ENCODE measurements at places on chromosomes 2 and 18.

GRCh38 chr18:47343291-47343690 is 91.8 kb upstream of the SKOR2 start:
- no peak for DNase-seq
- H3K36me3 ChIP-seq: peaks cover 1% of the 10 kb centered on the region
- no peaks in the 10 kb centered on the region for H3K27me3 ChIP-seq
- no peak overlapping the region for H3K27ac ChIP-seq

DNA sequence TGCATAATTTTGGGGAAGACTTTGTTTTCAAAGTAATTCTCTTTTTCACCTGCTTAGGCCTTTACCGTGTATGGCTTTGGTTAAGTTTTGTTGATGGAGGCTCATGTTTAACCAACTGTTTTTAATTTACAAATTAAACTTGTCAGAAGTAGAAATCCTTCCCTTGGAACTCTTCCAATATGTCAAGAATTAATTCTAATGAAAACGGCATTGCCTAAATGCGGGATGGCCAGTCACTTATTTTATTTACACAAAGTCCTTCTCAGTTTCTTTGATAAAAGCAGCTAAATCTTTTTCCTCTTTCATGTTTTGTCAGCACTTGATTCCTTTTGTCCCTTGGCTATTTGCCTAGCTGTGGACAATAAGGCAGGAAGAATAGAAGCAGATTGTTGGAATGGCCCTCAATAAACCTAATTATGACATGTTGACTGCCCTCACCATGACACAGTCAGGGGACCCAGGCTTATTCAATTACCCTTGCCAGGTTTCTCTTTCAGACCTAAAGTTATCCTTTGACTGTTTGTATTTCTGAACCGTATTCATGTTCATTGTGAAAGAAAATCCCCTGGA is 26.3 kb downstream of the PAX3 start:
- no peak overlapping the region for H3K4me3 ChIP-seq
- H3K36me3 ChIP-seq: no peaks in the 10 kb centered on the region
- DNase-seq: no peak
- peaks cover 7% of the 10 kb centered on the region for H3K27me3 ChIP-seq
- H3K27ac ChIP-seq: no peak overlapping the region
- no peaks in the 10 kb centered on the region for H3K4me1 ChIP-seq

GRCh38 chr2:182584462-182584861 is 131.6 kb upstream of the DNAJC10 start:
- H3K27me3 ChIP-seq: peaks cover 10% of the 10 kb centered on the region
- no peak overlapping the region for H3K4me3 ChIP-seq
- no peaks in the 10 kb centered on the region for H3K4me1 ChIP-seq
- no peak for DNase-seq

GRCh38 chr2:65877331-65878010 is 445.1 kb upstream of the SPRED2 start:
- no peaks in the 10 kb centered on the region for H3K27me3 ChIP-seq
- H3K4me1 ChIP-seq: no peaks in the 10 kb centered on the region
- no peak overlapping the region for H3K4me3 ChIP-seq

DNA sequence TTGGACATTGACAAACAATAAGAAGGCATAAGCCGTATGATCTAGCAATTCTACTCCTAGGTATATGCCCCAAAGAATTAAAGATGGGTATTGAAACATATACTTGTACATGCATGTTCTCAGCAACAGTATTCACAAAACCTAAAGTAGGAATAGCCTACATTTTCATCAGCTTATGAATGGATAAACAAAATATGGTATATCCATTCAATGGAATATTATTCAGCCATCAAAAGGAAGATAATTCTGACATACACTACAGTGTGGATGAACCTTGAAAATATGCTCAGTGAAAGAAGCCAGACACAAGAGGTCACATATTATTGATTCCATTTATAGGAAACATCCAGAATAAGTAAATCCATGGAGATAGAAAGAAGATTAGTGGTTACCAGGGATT is 56.0 kb downstream of the CELF4 start:
- H3K4me3 ChIP-seq: no peak overlapping the region
- no peak for DNase-seq
- no peaks in the 10 kb centered on the region for H3K36me3 ChIP-seq
- H3K27me3 ChIP-seq: no peaks in the 10 kb centered on the region
- no peak overlapping the region for H3K27ac ChIP-seq
- no peaks in the 10 kb centered on the region for H3K4me1 ChIP-seq

DNA sequence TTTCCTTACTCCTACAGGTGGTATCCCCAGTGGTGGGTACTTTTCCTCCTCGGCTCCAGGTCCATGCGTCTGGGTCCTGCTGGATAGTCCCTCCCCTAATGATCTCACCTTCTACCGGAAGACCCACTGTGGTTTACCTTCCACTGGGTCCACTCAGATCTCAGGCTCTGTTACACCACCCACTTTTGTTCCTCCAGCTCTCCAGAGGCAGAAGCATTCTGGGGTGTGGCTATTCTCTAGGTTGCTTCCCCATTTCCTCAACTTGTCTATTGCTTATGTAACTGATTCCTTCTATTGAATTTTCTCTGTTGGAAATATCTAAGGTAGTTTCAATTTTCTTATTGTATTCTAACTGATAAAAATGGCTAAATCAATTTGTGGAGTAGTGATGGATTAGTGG is 87.6 kb upstream of the GALNT5 start:
- DNase-seq: no peak
- H3K4me3 ChIP-seq: no peak overlapping the region
- H3K36me3 ChIP-seq: no peaks in the 10 kb centered on the region
- H3K4me1 ChIP-seq: no peaks in the 10 kb centered on the region
- H3K27me3 ChIP-seq: no peaks in the 10 kb centered on the region
- no peak overlapping the region for H3K27ac ChIP-seq

- H3K36me3 ChIP-seq: no peaks in the 10 kb centered on the region
- H3K27me3 ChIP-seq: no peaks in the 10 kb centered on the region
- no peak overlapping the region for H3K27ac ChIP-seq
- H3K4me1 ChIP-seq: no peaks in the 10 kb centered on the region
Observed at GRCh38 chr18:4125224-4125623, 329.9 kb downstream of the DLGAP1 start.

GRCh38 chr2:170821531-170822289 is 5.0 kb downstream of the GAD1 start:
- H3K27ac ChIP-seq: peak overlapping the region; percentile 32
- peaks cover 97% of the 10 kb centered on the region for H3K27me3 ChIP-seq
- peaks cover 47% of the 10 kb centered on the region for H3K4me1 ChIP-seq

- H3K4me3 ChIP-seq: no peak overlapping the region
- peaks cover 86% of the 10 kb centered on the region for H3K27me3 ChIP-seq
- H3K4me1 ChIP-seq: no peaks in the 10 kb centered on the region
- no peak overlapping the region for H3K27ac ChIP-seq
Observed at GRCh38 chr2:95018861-95019550, 6.5 kb upstream of the MAL start.

DNA sequence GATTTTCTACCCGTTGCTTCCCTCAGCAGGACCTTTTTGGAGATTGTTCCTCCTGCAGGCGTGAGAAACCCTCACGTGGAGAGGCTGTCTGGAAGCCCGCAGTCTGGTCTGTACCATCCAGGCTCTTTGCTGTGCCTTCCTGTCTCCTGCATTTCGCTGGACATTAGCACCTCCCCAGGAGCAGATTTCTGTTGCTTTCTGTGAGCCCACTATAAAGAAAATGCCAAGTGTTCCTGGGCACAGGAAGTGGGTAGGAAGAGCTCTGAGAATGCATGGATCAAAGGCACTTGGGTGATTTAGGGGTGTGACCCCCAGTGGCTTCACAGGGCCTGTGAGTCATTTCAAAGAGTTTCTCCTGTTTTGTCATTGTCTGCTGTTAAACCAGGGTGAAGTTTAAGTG is 27.3 kb downstream of the SPTBN1 start:
- H3K27me3 ChIP-seq: no peaks in the 10 kb centered on the region
- H3K4me3 ChIP-seq: no peak overlapping the region
- H3K4me1 ChIP-seq: no peaks in the 10 kb centered on the region
- no peak for DNase-seq
- no peak overlapping the region for H3K27ac ChIP-seq

GRCh38 chr2:79585701-79586433 is 73.0 kb downstream of the CTNNA2 start:
- no peaks in the 10 kb centered on the region for H3K4me1 ChIP-seq
- no peak overlapping the region for H3K27ac ChIP-seq
- no peak overlapping the region for H3K4me3 ChIP-seq
- H3K36me3 ChIP-seq: peaks cover 3% of the 10 kb centered on the region

- no peak overlapping the region for H3K4me3 ChIP-seq
- no peaks in the 10 kb centered on the region for H3K4me1 ChIP-seq
- no peaks in the 10 kb centered on the region for H3K36me3 ChIP-seq
- no peak overlapping the region for H3K27ac ChIP-seq
- H3K27me3 ChIP-seq: peaks cover 16% of the 10 kb centered on the region
Observed at GRCh38 chr2:160893581-160893980, 266.6 kb upstream of the TANK start.

DNA sequence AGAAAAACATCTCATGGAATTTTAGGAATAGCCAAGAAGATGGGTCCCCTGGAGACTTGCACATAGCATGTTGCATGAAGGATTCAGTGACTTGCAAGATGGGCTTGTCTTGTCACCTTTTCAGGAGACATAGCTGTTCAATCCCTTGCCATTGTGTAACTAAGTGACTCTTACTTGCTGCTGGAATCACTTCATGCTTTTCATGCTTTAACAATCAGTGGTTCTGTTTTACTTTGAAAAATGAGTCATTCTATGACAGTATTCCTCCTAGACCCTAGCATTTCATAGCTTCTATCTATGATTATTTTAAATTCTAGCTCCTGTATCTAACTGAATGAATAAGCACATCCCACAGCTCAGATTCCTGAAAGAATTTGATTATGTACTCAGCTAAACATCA is 2.8 kb downstream of the KYNU start:
- H3K4me3 ChIP-seq: no peak overlapping the region
- no peak for DNase-seq
- no peaks in the 10 kb centered on the region for H3K4me1 ChIP-seq
- H3K36me3 ChIP-seq: peaks cover 4% of the 10 kb centered on the region
- no peaks in the 10 kb centered on the region for H3K27me3 ChIP-seq

Measured in central memory CD8-positive, alpha-beta T cell (primary cell).